CD8-positive, alpha-beta T cell (primary cell): ENCODE measurements at places on chromosomes 6 and 20.

- no peak for DNase-seq
Measured at GRCh38 chr6:34979218-34979617, 90.2 kb downstream of the ANKS1A start.

DNA sequence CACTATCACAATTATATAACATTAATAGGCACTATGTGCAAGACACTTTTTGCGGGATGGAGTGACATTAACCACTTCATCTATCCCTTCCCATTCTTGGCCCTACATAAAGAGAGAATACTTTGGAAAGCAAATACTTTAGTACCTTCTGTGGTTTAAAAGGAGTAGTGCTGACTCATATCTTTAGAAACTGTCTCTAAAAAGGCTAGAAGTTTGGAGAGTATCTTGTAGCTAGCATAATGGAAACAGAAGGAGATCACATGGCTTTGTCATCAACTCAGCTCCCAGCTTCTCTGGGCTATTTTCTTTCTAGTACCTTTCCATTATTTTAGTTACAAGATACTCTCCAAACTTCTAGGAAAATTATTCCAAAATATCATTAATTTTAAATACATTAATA, 157.5 kb downstream of the ADGRG6 start:
- no peak for DNase-seq

DNA sequence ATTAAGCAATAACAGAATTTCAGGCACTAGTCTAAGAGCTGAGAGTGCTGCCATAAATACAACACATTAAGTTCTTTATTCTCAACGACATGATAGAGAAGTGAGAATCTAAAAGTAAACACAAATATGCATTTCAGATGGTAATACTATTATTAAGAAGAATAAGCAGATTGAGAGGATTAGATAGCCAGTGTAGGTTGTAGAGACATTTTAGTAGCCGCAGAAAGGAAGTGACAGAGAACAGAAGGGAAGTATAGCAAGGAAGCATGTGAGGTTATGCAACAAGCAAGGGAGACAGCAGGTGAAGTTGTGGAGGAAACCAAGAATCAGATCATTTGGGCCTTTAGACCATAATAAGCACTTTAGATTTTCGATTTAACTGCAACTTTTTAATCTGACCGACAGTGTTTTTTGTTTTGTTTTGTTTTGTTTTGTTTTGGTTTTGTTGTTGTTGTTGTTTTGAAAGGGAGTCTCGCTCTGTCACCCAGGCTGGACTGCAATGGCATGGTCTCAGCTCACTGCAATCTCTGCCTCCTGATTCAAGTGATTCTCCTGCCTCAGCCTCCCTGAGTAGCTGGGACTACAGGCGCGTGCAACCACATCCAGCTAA, 737.0 kb upstream of the ADGRB3 start:
- DNase-seq: no peak

DNA sequence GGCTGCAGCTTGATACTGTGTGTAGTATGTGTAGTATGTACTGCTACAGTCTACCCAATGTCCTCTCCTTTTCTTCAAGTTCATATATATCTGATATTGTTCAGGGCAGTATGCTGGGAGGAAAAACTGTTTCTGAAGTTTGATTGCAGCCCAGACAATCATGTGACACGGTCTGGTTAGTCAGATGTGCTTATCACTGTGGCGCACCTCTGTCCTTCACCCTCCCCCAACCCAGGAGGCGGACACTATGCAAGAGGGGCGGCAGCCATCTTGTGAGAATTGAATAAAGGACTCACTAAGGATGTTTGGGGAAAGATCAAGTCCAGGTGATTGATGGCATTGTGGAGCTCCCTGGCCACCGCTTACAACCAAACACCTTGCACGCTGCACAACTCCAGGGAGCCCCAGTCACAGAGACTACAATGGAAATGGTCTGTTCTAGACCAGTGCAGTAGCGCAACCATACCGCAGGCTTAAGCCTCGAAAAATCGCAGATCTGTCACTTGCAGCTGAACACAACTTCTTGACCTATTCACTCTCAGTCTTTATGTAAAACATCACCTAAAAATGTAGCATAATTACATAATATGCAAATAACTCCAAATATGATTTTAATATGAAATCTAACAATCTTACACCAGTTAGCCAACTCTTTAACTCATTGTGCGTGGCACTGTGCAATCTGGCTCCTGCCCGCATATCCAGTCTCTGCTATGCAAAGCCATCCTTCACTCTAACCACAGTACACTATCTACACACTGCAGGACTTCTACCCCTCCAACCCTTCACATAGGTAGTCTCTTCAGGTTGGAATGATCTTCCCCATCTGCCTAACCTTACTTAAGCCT, 79.3 kb downstream of the VGLL2 start:
- DNase-seq: no peak

GRCh38 chr20:37915434-37915787, 12.5 kb downstream of the VSTM2L start:
- no peak for DNase-seq
